Bronchial epithelial cell (primary cell): ENCODE measurements at places on chromosomes 3 and 15. TPM values are rescaled to one million over a fixed set of nuclear protein-coding genes. Genes with fewer than 3 reads are reported as not detected.

DNA sequence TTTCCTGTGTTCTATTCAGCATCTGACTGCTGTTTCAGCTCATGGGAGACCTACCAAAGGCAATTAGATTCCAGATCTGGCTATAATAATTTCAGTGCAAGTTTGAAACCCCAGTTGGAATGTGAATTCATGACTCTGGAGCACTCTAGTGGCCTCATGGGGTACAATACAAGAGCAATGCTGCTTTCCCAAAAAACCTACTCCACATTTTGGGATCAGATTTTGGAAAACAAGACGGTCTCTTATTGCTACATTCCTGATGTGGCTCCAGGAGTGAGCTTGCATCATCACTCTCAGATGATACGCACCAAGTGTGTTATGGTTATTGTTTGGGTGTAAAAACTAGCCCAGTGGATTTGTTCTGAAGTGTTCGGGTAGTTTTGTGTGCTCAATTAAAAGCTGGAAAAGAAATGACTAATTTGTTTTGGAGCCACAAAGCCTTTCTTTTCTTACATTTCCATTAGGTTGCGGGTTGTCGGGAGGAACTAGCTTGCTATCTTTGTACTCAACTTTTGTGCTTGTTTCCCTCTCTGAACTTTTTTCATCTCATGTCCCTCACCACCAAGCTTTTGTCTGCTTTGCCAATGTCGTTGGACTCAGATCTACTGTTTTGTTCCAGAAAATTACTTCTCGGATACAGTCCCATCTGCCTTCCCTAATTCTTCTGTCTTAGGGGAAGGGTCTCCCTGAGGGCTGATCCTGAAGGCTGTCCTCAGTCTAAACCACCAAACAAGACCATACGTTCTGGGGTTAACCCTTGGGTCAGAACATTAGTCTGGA lies 272.1 kb downstream of the BBX start:
- DNase-seq = no peak

DNA sequence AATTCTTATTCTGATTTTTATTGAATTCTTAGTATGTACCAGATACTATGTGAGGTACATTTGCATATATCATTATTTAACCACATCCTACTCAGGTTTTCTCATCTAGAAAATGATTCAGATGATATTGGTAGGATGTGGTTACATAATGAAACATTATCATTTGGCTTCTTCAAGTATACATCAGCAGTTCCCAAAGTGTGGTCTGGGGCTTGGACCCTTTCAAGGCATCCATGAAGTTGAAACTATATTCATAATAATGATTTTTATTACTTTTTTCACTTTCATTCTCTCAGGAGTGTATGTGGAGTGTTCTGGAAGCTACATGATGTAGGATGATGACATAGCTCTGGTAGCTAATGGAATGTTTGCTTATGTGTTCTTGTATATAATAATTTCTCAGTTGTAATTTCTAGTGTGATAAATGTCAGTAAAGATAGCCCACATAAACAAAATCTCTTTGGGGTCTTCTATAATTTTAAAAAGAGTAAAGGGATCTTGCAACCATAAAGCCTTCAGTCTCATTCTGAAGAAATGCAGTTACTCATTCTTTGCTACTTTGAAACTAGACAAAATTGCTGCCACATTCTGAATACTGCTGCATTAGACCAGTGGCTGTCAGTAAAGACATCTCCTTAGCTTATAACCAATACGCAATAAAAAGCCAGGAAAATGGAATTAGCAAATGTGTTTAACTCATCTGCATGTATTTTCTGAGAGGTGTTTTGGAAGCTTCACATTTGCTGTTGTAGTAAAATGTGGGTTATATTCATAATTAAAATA lies 95.8 kb downstream of the PPARG start:
- DNase-seq = no peak

WDR72 gene
- total RNA-seq = under 0.01 and 0.13 TPM in 2 replicates

DNA sequence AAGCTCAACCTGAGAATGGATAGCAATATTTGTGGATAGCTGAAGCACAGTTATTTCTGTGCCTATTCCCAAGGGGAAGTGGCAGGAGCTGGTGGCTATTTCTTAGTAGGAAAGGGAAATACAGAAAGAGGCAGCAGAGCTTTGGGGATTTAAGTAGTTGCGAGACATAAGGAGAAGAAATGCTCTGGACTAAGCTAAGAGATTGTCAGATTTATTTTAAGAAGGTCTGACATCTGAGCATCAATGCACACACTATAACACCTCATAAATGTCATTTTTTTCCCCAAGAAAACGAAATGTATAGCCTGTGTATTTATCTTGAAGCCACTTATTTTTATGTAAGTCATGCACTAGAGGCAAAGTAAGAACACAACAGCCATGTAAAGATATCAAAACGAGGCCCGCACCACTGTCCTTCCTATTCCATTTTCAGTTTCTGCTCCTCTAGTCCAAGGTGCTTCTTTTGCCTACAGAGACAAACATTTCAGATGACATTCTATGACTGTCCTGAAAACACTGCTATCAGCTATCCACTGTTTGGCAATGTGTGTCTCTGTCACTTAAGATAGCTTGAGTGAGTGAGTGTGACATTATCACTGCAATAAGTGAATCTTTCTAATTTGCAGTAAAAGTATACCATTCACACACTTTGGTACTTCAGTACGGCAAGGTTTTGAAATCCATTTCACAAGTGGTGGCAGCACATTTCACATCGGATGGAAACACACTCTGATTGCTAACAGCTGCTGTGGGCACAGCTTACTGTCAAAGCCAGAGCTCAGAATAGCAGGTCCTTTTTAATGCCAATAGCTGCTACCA lies 62.7 kb upstream of the ICE2 start:
- no peak for DNase-seq

DNA sequence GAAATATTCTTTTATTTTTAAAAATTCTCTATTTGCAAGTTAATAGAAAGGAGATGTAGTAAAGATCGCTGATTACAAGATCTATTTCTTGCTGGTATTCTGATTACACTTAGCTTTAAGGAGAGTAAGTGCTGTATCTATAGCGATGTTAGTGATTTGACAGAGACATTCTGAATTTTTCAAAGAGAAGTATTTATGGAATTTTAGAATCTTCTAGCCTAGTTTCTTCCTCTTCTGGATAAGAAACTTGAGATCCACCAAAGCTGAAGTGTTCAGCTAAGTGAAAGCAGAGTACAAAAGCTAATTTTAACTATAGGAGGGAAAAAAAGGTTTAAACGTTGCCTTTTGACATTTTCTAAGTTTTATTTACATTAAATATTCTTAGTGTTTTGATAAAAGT lies 72.1 kb upstream of the RARB start:
- DNase-seq = no peak

GRCh38 chr3:116930786-116931185 lies 221.2 kb downstream of the TUSC7 start:
- peak; percentile 61 for DNase-seq

DNA sequence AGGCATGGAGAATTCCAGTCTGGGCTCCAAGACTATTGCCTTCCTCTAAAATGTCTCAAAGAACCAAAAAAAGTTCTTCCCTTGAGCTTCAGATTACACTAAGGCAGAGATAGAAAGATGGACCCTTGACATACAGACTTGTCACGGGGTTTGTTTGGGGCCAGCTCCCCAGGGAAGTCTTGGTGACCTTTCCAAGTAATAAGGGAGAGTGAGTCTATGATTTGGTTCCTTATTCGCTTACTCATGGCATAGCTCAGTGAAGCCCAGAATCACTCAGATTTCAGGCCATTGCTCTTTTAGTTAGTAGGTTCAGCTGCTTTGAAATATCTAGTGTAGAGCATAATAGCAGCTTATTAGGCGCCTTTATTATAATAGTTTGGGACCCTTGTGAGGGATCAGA lies 90.3 kb downstream of the PLCL2 start:
- DNase-seq = no peak

DNA sequence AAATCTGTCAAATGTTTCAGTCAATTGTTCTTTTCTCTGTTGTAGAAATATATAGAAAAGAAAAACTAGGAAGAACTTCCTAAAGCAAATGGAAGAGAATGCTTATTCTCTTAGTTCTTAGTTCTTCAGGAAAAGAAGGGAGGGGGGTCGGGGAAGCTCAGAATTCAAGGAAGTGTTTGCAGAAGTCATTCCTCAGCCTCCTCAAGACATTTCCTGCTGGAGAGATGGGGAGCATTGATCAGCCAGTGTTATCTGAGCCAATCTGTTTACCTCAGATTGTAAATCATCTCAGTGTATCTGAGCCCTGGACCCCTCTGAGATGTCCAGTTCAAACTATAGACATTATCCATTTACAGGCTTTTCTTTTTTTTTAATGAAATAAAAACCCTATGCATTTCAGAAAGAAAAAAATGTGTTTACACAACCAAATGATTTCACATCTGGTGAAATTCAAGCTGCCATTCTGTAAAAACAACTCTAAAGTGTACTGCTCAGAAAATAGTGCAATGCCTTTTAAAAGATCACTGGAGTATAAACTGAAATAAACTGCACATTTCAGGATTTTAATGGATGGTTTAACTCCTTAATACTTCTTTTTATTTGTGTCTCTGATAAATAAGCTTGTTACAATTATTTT lies 460.7 kb downstream of the ROBO1 start:
- no peak for DNase-seq

- DNase-seq = no peak
Measured at GRCh38 chr3:33030246-33030645, 66.7 kb downstream of the GLB1 start.

- no peak for DNase-seq
Measured at GRCh38 chr3:145869958-145870357, 291.0 kb downstream of the PLOD2 start.

GRCh38 chr3:33128706-33129105 lies 14.9 kb downstream of the CRTAP start:
- no peak for DNase-seq

GRCh38 chr3:9023226-9023590 lies 59.9 kb upstream of the RAD18 start:
- no peak for DNase-seq

GRCh38 chr3:143604402-143605185 lies 243.7 kb downstream of the SLC9A9 start:
- no peak for DNase-seq

NRROS gene
- not detected in 2 replicates for total RNA-seq

GRCh38 chr3:39146611-39147591 lies 6.5 kb downstream of the CSRNP1 start:
- DNase-seq = peak; percentile 92
